ENCODE measurements at places on chromosomes 4 and X. TPM values are rescaled to one million over a fixed set of nuclear protein-coding genes. Genes with fewer than 3 reads are reported as not detected.

DNA sequence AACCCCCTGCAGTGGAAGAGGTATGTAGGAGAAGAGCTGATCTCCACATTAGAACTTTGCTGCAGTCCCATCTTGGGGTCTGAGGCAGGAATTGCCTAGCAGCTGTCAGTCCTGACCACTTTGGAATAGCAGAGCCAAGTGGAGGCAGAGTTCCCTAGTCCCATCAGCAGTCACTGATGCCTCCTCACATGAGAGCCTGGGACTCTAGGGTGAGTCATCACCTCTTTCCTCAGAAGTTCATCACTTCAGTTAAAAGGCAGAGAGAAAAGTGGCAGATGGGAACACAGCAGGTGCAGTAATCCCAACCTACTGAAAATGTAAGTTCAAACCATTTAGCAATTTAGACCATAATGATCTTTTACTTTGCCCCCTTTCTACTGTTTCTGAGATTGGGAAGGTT lies 73.9 kb upstream of the MED14 start:
- no peak for DNase-seq

Gene CENPI
- 2.3 TPM for total RNA-seq

Gene HTN1
- total RNA-seq = not detected

GRCh38 chrX:22186165-22186564 lies 86.5 kb upstream of the CBLL2 start:
- no peak for DNase-seq

- DNase-seq = no peak
Observed at GRCh38 chr4:139777757-139778156, 112.1 kb downstream of the MGST2 start.

DNA sequence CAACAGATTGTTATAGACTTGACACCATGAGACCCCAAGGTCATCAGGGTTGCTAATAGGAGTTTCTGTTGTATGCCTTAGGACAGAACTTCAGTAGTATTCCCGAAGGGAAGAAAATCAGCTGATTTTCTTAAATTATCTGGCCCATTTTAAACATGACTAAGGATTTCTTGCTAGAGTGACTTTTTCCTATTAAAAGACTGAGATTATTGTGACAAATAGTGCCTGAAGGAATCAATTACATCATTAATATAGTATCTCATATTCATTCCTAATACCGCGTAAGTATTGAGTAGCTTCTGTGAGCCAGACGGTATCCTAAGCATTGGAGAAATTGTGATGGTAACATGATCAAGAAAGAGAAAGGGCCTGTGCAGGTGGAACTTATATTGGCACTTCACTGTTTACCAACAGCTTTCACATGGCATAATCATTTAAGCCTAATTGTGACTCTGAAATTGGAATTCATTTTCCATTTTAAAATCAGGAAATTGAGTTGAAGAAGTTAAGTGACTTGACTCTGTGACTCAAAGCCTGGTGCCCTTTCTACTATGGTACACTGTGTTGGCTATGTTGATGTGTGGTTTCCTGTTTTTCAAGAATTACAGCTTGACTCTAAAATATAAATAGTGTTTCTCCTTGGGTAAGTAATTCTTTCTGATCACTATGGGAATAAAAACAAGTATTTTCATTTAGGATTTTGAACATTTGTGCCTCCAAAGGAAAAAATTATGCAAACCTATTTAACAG lies 4.1 kb downstream of the AFF1 start:
- no peak for DNase-seq

Data from ureter (tissue), 1 donor.